NCI-H774 (cell line): ENCODE measurements at places on chromosomes 2 and 18.

DNA sequence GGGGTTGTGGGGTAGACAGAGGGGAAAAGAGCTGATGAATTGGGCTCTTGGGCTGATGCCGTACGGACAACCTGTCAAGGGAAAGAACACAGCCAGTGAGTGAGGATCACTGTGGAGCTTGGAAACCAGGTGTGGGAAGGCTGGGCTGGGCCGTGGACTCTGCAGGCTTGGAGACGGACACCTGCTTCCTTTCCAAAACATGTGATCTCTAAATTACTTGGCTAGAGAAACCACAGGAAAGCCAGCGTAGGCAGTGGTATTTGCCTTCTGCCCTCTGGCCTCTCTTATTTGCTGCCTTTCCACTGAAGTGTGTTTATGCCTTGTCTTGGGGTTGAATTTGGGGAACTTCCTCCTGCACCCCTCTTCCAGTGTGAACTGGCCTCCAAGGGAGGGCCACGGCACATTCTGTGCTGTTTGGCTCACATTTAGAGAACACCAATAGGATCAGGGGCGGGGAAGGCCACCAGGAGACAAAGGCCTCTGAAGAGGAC lies 267.7 kb downstream of the PRKCE start:
- peak; percentile 72 for DNase-seq

- no peak for DNase-seq
These were observed 315.4 kb upstream of the THUMPD2 start for GRCh38 chr2:40094451-40094850.

DNA sequence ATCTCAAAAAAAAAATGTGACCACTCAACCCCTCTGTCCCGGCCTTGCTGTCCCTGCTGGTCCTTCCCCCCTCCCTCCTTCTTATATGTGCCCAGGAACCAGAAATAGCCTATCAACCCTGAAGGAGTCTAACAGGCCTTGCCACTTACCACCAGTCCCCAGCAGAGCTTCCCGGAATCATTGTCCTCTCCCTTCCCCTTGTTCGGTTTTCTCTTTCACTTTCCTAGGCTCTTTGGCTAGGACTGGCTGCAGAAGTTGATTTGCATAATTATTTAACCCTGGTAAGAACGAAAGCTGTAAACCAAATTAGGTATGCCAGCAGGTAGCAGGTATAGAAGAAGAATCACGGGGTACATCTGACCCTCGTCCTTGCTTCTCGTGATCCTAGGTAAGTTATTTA lies 72.6 kb upstream of the ZNF532 start:
- DNase-seq: no peak

DNA sequence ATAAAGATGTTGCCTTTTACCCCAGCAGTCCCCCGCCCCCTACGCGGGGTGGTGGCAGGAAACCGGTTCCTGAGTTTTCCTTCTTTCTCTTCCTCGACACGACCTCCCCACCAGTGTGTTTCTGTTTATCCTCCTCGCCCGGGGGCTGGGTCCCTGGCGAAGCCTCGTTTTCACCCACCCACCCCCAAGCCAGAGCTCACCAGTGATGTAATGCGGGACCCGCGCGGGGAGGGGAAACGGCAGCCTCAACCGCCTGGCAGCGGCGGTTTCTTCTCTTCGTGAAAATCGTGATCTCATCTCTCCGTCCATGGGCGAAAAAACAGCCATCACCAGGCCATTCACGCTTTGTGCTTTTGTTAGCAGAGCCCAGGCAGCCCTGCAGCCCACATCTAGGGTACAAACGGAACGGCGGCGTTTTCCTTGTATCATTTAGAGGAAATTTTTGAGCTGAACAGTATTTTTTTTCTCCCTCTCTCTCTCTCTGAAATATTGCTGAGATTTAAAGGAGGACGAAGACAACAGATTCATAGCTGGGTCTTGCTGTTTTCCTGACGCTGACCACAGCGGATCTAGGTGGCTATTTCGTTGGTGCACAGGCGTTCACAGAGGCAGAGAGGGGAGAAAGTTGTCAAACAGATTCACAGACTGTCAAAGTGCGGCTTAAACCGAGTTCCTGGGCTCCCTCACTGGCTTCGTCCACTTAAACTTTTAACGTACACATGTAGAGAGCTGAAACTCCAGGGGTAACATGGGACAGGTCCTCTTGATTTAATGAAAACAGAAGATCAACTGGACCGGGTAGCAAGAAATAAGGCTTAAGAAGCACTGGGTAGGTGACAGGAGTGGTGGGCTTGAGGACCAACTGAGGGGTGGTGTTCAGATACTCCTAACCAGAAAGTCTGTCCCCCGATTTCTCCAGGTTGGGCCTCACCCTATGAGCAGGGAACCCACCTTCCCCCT lies 21.9 kb upstream of the PAX3 start:
- peak; percentile 56 for DNase-seq

DNA sequence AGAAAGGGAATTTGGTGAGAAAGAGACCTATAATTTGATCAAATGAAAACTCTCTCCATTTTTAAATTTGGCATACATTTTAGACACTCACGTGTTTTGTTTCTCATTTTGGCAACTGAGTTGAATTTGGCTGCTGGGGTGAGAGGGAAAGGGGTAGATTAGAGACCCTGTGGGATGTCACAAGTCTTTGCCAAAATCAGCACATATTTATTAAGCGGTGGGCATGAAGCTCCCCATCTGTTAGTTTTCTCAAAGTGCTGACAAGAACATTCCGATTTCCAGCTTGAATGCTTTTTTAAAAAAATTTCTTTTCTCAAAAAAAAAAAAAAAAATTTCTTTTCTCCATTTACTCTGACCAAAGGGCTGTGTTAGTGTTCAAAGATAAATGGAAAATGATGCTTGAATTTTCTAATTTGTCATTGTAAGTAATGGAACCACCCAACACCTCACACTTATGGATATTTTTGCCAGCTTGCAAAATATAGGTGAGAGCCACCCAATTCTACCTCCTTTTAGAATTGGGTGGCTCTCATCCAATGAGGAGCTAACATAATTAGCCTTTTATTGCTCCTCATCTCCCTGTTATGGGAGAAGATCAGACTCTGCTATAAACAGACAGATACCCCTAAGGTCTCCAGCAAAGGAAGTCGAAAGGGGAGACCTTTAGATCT lies 222.9 kb upstream of the FN1 start:
- DNase-seq: no peak

- no peak for DNase-seq
These were observed 113.7 kb downstream of the SRBD1 start for GRCh38 chr2:45497355-45497754.

DNA sequence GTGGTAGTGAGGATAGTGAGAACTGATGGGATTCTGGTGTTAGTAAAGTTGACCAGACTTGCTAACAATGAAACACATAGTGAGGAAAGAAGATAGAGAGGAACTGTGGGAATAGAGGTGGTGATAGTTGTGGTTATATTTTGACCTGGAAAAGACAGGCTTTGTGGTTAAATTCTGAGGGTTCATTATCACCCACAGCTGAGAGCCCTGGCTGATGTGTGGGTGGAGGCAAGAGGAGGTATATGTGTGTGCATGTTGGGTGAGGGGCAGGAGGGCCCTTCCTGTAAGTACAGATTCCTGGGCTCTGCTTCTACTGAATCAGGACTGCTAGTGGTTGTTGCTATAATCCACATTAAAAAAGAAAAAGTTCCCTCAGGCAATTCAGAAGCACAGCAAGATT lies 26.2 kb upstream of the TMEM163 start:
- DNase-seq: no peak

DNA sequence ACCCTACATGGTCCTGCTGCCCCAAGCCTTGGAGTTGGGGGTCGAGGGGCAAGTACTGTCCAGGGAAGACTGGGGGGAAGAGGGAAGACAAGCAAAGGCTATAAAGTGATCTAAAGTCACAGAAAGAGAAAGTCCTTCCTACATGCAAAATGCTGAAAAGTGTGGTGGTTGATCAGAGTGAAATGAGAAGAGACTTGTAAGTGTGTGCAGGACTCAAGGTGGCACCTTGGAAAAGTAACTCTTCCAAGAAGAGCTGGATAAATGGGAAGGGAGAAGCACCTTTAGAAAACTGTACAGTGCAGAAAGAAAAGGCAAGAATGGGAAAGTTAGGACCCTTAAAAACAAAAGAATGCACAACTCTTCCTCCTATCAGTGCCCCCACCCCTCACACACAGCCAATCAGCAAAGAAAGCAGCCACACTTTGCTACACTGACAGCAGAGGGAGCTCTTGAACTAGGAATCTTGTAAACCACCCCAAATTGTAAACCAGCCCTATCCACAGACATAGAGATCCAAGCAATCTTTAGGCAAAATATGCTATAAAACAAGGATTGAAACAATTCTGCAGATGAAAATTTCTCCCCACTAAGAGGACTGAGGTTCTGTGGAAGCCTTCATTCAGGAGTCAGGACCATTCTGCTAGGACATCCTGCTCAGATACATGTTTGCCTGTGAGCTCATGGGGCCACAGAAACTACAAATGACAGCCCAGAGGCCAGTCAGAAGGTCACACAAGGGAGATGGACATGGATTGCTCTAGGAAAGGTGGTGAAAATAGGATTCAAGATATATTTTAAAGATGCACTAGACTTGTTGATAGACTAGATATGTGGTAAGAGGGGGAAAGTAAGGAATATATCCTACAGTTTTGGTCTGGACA lies 146.4 kb downstream of the FTCDNL1 start:
- DNase-seq: no peak
